ENCODE measurements at places on chromosomes 11 and 22.

- no peak for DNase-seq
These were observed 56.2 kb downstream of the NFAM1 start for GRCh38 chr22:42375982-42376381.

DNA sequence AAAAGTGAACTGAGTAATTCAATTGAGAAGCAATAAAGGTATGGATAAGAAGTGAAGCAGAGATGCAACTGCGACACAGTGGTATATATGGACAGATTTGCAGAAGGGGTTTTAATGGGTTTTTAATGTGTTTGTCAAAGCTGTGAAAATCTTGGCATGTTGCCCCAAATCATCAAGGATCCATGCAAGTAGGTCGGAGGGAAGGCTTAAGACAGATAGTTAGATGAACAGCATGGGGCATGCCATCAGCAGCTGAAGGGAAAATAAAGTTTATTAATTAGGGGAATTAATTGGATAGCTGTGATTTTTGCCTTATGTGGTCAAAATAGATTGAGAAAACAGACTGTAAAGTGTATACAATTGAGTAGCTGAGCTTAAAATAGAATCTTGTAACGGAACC is 840.1 kb downstream of the JRKL start:
- DNase-seq, result no peak

DNA sequence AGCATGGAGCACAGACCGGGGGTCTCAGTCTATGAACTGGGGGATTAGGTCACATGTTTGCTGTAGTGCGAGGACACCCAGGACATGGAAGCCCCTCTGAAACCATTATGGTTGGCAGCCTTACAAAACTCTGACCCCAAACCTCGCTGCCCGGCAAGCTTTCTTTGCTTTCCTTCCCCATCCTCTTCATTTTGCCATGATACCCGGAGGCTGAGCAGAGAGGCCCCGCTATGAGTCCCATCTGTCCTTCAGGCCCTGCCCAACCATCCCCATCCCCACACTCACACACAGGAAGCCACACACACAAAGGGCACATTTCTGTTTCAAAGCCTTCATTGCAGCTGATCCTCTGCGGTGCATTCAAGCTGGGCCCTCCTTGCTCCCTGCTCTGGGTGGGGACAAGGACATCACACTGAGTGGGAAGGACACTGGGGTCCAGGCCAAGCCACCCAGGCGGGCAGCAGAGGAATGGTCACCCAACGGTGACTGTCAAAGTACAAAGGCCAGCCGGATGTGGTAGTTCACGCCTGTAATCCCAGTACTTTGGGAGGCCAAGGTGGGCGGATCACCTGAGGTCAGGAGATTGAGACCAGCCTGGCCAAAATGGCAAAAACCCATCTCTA is 176.5 kb downstream of the CTTN start:
- no peak for DNase-seq

DNA sequence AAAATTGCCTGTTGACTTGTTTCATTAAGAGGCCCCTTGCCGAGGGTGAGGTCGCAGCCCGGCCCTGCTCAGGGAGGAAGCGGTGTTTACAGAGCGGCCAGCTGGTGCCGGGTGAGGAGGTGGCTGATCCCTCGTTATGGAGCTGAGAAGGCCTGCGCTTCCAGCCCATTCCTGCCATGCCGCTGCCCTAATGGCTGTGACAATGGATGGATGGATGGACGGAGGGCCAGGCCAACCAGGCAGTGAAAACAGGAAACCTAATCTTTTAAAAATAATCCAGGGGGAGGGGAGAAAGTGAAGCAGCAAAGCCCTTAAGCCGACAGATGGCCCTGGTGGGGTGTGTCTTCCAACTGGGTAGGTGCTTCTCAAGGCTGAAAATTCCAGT is 38.5 kb downstream of the BCR start:
- no peak for DNase-seq

- DNase-seq, result no peak
These were observed 13.2 kb downstream of the MPZL3 start for GRCh38 chr11:118238929-118239328.

DNA sequence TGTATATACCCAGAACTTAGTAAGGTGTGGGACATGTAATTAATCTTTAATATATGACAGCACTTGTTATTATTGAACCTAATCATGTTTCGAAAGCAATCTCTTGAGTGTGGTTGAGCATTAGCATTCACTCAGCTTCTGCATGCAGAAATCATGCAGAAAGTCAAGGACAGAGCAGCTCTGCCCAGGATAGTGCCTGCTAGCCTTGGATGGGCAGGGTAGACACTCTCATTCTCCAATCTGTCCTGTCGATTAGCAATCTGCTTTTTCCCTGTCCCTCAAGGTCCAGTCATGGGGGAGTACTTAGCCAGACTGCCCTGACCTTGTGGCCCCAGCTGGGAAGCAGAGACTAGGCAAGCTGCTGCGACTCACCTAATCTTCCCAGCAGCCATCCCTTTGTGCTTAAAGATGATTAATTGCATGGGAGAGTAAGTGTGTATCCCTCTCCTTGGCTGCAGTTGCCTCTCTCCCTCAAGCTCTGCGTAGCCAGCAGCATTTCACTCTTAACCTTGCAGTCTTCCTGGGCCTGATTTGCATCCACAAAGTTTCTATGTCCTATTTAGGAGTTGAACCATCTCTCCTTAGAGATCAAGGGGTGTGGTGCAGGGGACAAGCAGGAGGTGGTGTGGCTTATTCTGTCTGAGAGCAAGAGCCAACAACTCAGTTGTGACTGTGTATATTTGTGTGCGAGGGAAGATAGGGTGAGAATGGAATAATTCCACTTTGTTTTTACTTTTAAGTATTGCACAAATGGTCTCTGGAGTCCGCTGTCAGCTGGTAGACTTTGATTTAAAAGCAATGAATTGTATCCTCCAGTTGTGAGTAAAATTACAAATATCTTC is 101.4 kb downstream of the FDX1 start:
- DNase-seq, result no peak

GRCh38 chr22:45502215-45503049 is at the start of gene FBLN1:
Gene FBLN1 (plus strand): TSS chr22:45502883. CDS start chr22:45502986, 103 bp downstream.
- DNase-seq, result no peak

DNA sequence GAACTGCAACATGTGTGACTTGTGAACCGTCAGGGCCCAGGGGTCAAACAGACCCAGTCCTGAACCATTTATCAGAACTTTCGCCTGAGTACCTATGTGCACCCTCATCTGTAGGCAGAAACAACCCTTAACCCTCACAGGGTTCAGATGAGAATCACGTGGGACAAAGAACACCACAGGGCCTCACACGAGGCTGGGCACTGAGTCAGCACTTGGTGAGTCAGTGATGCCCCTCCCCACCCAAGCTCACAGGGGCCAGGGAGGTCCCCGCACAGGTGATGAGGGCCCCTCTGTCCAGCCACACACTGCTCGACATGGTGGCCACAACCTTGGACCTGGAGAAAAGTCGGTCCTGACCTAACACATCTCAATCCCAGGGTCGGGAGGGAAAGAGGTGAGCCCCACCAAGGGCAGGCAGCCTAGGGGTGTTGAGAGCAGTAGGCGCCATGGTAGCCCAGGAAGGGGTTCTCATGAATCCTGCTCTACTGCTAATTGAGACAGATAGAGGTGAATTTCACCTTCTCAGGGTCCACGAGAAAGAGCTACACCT is 176.4 kb downstream of the SHANK2 start:
- no peak for DNase-seq

DNA sequence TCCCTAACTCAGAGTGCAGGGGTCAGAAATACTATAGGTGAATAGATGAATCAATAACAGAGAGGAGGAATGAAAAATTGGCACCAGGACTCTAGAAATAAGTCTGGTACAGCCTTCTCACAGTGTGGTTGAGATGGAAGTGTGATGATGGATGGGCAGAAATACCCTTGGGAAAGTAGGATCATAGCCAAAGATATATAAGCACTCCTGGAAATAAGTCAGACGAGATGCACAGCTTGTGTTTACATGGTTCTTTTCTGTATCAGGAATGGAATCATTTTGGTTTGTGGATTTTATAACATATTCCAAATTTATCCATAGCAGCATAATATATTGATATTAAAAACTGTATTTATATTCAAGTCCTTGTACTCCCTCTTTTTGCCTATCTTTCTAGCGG is 33.5 kb upstream of the SEZ6L start:
- DNase-seq, result no peak

- DNase-seq, result no peak
These were observed 57.6 kb downstream of the FBXO7 start for GRCh38 chr22:32531931-32532819.

- no peak for DNase-seq
These were observed 49.4 kb downstream of the RSF1 start for GRCh38 chr11:77771135-77771534.

- DNase-seq, result no peak
These were observed 64.2 kb downstream of the MED15 start for GRCh38 chr22:20571531-20572007.

- DNase-seq, result no peak
These were observed 1.9 kb downstream of the ZNF74 start for GRCh38 chr22:20395907-20396287.

DNA sequence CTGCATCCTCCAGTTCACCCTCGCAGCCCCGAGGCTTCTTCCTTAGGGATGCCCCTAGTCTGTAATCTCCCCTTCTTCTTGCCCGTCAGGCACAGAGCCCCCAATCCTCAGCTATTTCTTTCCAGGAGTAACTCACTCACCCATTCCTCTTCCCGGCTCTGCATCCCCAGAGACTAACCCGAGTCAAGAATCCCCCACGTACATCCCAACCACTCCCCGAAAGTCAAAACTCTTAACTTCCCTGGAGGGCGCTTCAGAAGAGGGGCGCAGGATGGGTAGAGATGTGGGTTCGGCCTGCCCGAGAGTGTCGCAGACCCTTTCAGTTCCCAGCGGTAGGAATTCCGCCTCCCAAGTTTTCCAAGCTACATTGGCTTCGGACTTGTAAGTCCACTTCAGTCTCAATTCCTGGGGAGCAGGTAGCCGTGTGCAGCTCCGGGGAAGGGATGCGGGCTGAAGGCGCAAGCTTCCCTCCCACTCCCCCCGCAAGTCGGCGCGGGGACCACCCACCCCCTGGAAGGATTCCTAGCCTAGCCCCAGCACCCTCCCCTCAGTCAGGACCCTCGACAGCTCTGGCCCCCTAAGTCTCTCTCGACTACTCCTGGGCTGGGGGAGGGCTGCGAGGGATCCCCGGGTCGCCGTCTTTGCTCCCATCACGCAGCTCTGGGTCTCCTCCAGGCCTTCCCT is 871 bp downstream of the BDNF start:
- DNase-seq, result no peak
